ENCODE measurements at places on chromosomes 16 and 17. TPM values are rescaled to one million over a fixed set of nuclear protein-coding genes. Genes with fewer than 3 reads are reported as not detected.

Gene C17orf78
- polyA plus RNA-seq: not detected

Gene NHLRC4
- 3.1 TPM for polyA plus RNA-seq

Gene TERB1
- polyA plus RNA-seq: 0.07 TPM

Gene CCDC78
- polyA plus RNA-seq: 12.4 TPM

Gene VPS9D1
- 25.1 TPM for polyA plus RNA-seq

Gene TBC1D3K
- 0.02 TPM for polyA plus RNA-seq

Measured in thymus (tissue), 14 donors.